ENCODE measurements at places on chromosomes 5 and 9.

DNA sequence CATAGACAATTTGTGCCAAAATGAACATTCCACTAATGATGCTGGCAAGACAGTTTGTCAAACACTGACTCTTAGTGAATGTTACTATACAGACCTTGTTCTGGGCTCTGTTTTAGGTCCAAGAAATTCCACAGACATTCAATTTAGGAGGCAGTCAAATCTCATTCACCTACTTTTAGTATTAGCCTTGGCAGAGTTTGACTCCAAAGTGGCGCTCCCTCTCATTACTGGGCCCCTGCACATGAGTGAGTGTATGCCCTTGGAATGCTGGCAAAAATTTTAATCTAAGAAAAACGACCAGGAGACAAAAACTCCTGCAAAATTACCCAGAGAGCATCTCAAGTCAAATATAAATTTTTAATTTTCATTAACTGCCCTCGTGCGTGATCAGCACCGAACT lies 94.9 kb upstream of the SLC27A6 start:
- no peak for DNase-seq

GRCh38 chr5:31194468-31194813 lies 955 bp downstream of the CDH6 start:
- DNase-seq: no peak

DNA sequence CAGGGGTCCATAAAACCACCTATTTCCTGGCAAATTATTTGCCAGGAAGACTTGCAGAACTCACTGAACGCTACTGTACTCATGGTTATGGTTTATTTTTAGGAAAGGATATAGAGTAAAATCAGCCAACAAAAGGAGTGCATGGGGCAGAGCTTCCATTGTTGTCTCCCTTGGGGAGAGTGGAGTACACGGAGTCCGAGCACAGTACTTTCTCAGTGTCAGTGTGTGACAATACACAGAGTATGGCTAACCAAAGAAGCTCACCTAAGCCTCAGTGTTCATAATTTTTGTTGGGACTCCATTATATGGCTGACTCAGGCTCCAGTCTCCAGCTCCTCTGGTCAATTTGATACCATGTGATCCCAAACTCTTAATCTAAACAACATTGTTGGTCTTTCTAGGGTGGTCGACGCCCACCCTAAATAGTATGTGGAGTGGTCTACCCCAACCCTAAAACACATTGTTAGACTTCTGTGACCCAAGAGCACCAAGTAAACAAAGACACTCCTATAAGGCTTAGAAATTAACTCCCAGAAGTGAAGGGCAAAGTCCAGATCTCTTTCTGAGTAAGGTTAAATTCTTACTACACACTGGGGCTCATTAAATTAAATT lies 74.9 kb downstream of the SLC44A1 start:
- DNase-seq: no peak

- DNase-seq: peak; percentile 64
These were observed 164.4 kb downstream of the ZSWIM6 start for GRCh38 chr5:61496446-61496845.

- no peak for DNase-seq
These were observed 842 bp downstream of the TMED7 start for GRCh38 chr5:115624994-115625393.
